CD8-positive, alpha-beta memory T cell (primary cell): ENCODE measurements at places on chromosomes 16 and 17.

DNA sequence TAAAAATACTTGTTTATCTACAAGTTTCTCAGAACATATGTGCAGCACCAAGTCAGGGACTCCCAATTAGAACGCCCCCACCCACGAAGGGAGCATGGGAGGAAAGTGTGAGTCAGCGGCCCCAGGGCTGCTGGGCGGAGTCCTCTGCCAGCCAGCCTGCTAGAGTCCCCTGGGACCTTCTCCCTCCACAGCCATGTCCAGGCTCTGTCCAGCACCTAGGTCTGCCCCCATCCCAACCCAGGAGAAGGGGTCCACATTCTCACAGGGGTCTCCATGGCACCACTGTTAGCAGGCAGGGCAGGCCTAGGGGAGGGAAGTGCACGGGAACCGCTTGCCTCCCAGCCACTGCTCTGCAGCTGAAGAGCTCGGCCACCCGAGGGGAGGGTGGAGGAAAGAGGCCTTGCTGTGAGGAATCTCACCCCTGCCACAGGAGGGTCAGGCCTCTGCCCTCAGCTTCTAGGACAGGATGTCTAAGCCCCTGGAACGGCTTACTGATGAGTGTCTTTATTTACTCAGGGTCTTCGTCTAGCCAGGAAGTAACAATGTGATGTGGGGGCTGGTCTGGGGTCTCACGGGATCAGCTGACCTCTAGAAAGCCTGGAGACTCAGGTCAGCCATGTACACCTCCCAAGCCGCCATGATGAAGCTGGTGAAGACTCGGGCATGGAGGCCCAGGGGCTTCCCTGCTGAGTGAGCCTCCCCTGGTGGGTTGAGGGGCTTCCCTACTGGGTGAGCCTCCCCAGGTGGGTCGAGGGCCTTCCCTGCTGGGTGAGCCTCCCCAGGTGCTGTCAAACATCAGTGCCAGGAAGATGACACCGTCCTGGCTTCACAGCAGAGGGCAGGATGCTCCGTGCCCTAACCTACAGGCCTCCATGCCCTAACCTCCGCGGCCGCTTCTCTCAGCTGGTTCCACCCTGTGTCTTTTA lies 190.3 kb downstream of the RBFOX3 start:
- DNase-seq: no peak

GRCh38 chr16:85541181-85541580 lies 71.9 kb upstream of the GSE1 start:
- no peak for DNase-seq

DNA sequence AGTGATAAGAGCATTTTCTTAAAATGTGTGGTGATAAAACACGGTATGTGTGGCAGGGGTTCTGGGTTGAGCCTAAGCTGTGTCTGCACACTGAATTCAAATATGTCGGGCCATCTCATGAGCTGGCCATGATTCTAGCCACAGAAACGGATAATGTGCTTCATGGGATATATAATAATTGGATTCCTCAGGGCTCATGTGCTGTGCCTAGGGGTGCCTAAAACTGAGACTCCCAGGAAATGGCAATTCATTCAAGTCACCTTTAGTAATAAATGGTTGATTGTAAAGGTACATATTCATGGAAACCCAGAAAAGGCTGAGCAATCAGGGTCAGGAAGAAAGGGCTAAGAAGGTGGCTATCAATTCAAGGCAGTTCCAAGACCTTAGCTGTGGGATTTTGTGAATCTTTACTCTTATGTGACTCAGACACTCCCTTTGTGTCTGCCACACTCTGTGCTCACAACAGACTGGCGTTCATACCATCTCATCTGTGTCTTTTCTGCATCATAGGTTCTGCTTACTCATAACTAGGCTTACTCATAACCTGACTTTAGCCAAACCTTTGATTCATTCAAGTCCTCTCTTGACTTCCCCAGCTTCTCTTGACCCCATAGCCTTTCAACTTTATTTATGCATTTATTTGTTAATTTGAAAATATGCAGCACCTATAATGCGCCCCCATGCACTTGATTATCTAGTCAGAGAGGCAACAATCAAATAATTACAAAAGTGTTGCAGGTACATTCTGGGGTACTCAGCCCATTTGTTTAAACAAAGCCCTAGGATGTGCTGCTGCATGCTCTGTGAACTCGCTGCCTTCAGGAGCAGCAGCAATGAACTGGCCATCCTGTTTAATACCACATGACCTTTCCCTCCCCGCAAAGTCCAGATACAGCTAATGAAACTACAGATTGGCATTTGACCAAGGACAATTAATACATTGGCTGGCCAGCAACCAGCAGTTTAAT lies 28.4 kb upstream of the MED13 start:
- DNase-seq: no peak

DNA sequence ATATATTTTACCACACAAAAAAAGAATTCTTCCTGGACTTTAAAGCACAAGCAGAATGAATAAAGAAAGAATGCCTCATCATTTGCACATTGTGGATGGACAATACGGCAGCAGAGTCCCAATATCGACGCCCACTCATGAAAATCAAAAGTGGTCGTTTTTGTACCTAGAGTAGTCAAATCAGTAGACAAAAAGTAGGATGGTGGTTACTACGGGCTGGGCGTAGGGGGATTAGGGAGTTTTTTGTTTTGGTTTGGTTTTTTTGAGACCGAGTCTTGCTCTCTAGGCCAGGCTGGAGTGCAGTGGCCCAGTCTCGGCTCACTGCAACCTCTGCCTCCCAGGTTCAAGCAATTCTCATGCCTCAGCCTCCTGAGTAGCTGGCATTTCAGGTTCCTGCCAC lies 8.6 kb upstream of the CENPV start:
- DNase-seq: no peak

GRCh38 chr16:11819798-11820197 lies 22.7 kb upstream of the ZC3H7A start:
- DNase-seq: no peak

DNA sequence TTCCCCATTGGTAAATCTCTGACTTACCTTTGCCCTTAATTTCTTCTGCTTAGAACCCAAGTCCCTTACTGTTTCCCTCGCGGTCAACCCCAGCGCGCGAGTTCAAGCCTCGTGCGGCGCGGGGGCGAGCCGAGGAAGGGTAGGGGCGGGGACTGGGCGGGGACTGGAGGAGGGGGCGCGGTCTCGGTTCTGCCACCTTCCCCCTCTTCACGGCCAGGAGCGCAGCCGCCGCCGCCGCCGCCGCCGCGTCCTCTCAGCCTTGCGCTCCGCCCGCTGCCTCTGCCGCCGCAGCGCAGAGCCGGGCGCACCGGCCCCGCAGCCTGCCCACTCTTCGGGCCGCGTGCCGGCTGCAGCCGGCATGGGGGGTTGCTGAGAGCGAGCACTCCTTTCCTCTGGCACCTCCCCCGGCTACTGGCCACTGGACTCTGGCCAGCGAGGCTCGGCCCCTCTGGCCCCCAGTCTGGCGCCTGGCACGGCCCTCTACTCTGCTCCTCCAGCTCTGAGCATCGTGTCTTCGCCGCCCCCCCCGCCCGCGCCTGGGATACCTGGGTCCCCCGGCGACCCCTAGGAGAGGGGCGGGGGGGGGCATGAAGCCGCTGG lies at the start of gene RAPGEFL1:
Gene RAPGEFL1, plus strand, starts transcription at position 196 of the 600 bp plus-strand sequence. Its CDS starts 392 bp downstream, at position 588.
- DNase-seq: peak; percentile 68

GRCh38 chr17:81365148-81365600 lies 30.1 kb upstream of the BAHCC1 start:
- no peak for DNase-seq

DNA sequence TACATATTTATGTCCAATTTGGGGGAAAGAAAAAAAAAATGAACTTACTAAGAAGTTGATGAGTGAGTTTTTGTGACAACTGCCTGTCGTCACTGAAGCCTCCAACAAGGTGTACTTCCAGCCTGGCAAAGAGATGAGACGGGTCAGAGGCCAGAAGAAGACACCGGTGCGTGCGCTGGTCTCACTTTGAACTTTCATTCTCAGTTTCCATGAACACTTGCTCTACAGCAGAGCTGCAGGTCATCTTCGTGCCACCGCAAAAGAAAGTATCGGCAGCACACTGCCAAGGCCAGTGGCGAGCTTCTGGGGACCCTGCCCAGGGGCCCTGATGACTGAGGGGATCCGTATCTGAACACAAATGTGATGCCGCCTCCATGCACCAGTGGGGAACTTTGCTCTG lies 11.6 kb downstream of the NTAN1 start:
- no peak for DNase-seq

DNA sequence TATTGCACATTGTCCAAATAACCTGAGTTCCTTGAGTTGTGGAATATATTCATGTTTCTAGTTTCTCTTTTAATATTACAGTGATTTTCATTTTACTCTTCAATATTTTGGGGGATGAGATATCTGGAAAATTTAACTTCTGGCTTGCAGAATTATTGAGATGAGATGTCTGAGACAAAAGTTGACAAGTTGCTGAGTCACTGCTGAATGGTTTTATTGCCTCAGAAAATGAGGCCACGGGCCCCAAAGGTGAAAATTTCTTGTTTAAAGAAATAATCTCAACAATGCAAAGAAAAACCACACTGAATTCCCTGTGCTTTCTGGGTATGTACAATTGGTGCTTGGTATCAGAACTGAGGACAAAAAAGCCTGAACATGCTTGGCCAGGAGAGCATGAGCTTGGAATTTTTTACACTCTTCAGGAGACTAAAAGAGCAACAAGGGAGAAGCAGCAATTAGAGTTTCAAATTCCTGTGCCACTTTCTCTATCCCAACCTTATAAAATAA lies 129.2 kb upstream of the TOM1L1 start:
- DNase-seq: no peak
